ENCODE measurements at places on chromosomes 1 and 21.
A peak's percentile ranks its signal among the peaks of the same experiment; 100 is the strongest.

DNA sequence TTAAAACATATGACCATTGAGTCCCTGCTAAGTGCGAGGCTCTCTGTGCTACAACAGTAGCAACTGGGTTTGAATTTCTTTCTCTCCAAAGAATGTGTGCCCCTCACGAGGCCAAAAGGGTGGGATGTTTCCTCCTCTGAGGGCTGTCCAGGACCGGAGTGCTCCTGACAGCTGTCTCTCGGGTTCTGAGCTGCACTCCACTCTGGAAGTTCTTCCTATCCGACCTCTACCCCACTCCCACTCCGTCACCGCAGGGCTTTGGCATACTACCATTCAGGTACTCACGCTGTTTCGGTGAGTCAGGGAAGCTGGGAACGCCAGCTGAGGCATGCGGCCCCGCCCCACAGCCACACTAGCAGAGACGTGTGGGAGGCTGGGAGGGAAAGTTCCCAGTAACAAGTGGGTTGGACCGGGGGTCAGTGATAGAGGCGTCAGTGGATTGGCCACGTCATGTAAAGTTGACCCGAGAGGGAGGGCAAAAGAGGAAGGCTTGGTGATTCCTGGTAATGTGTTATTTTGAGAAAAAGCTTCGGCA is 705 bp upstream of the SLC50A1 start:
- peak; percentile 89 for DNase-seq

DNA sequence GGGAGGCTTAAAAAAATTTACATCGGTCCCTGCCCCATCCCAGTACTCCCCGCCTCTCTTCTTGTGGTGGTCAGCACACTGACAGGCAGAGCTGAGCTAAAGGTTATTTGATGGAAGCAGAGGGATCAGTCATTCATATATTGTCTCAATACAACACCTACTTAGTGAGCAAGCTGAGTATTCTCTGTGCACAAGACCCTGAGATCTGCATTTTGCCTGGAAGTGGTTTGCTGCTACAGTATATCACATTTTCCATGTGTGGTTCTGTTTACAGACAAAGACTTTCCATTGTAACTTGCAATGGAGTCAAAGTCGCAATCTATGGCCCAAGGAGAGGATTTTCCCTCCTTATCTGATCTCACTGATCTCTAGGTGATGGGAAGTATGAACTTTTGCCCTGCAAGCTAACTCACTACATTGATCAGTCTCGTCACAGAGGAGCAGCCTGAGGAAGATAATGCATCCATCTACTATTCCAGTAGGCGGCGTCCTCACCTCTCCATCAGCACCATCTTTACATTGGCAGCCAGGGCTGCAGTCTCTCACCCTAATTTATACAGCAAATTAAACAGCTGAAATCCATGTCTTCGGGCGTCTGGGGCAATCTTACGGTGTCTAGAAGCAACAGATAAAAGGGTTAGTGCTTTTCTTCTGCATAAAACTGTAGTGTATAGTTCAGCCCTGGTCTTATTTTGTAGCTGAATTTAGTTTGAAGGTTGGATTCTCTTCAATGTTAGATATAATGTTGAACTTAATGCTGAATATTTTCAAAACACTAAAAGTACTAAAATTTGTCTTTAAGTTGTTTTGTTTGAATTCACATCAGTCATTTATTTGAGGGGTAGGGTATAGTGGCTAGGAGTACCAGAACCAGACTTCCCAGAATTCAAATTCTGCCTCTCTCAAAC is 3.2 kb upstream of the TRAF5 start:
- peak; percentile 61 for DNase-seq

DNA sequence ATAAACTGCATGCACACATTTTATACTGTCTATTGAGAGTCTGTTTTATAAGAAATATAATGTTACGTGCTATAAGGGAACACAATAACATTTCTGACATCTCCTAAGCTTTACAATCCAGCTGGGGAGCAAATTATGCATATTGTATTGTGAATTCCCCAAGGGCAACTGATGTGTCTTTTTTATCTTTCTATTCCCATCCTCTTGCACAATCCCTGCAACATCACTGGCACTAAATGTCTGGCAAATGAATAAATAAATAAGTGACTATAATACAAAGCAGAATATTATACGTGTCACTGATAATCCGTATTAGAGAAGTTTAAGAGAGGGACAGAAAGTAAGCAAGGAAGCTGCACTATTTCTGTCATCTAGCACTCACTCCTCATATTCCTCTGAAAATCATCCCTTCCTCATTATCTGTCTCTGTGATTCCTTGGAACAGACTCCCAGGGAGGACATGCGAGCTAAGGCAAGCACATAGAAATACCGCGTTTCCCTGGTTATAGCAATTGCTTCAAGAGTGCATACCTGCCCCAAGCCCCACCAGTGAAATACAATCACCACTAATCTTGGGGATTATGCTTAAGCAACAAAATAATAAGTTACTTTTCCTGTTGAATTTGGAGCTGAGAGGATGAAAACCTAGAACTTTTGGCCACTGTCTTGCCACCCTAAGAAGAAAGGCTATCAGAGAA is 205.4 kb downstream of the SMYD3 start:
- no peak for DNase-seq

- no peak for DNase-seq
Observed at GRCh38 chr1:19349999-19350398, 37.9 kb downstream of the SLC66A1 start.

DNA sequence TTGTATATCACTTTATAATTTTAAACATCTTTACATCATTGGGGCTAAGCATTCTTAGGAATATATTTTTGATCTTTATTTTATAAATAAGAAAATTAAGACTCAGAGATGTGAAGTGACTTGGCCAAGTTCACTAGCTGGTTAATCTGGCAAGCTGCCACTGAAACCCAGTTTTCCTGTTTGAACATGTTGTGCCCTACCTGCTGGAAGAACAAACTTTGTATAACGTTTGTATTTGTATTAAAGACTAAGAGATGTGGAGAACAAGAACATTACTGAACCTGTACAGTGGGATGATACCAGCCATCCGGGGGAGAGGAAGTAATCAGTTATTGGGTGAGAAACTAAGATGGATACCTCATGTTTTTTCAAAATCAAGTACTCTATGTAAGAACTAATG is 77.2 kb upstream of the SIPA1L2 start:
- no peak for DNase-seq

DNA sequence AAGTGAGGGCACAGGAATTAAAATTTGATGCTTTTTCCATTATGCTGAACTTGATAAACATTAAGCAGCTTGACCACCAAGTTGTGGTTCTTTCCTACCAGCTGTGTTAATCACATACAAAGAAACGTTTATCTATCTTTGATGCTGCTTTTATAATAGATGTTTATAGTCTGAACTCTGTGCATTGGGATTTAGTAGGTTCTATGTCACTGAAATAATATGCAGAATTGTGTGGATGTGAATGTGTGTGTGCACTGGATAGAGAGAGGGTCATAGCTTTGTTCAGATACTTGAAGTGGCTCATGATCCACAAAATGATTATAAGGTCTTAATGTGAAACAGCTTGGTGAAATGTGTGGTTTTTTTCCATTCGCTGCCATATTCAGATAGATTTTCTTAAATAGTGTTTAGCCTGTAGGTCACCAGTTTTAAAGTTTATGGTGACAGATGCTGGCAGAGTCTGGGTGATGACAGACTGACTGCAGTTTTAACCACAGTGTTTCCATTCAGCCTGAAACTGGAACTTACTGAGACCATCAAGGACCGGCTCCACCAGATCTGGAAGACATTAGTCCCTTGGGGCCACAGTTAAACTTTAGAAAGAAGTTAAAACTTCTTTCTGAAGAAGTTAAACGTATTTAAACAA is 10.2 kb downstream of the DDI2 start:
- DNase-seq, result peak; percentile 56

DNA sequence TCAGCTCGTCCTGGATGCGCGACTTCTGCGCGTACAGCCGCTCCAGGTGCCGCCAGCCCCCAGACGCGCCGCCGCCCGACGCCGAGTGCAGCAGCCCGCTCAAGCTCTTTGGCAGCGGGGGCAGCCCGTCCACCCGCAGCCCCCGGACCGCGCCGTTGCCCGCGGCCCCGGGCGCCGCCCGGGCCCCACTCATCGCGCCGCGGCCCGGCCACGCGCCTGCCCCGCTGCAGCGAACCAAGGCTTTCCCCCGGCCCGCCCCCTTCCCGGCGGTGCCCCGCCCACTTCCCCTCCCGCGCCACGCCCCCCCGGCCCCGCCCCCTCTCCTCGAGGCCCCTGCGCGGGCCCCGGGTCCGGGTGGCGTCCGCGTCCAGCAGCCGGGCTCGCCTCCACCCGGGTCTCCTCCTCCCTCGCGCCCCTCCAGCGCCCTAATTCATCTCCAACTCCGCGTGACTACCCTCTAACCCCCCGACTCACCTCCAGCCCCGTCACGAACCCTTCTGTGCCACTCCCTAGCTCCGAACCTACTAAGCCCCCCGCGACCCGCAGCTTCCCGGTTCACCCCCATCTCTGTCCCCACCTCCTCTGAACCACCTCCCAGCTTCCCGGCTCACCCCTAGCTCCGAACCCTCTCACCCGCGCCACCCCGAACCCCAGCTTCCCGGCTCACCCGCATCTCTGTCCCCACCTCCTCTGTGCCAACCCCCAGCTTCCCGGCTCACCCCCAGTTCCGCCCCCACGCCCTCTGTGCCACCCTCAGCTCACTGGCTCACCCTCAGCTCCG is at the start of gene FAM89A:
Gene FAM89A, minus strand, starts transcription at position 236 of the 781 bp plus-strand sequence. Its CDS starts 43 bp downstream, at position 193.
- peak; percentile 40 for DNase-seq

- no peak for DNase-seq
Observed at GRCh38 chr1:184116287-184116686, 64.8 kb downstream of the TSEN15 start.

- DNase-seq, result peak; percentile 12
Observed at GRCh38 chr1:44076066-44076465, 42.6 kb upstream of the KLF17 start.

GRCh38 chr1:14894811-14895560 is 258.6 kb upstream of the TMEM51 start:
- DNase-seq, result no peak

- DNase-seq, result no peak
Observed at GRCh38 chr21:14814282-14814681, 250.5 kb downstream of the NRIP1 start.

DNA sequence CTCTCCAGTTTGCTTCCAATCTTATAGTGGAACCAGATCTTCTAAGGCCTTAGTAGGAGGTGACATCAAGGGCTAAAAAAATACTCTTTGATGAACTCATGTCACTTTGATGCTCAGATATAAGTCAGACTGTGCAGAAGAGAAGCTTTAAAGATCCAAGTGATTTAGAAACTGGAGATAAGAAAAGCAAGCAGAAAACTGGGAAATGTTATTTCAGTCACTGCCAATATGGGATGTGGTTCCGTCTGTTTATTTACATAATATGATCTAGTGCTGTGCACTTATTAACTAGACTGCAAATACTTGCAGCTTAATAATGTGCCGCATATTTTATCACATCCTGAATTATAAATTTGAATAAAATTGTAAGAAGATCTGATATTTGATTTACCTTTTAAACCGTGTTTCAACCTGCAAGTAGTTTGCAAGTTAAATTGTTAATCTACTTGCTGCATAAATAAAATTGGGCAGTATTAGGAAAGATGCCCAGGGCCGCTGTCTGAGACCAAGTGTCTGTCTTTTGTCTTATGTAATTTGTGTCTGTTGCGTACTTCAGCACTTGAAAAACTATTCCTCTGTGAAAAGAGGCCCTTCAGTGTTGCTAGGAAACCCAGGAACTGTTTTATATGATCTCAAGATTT is 29.6 kb downstream of the CXADR start:
- no peak for DNase-seq

- DNase-seq, result no peak
Observed at GRCh38 chr1:160835751-160836150, 26.9 kb downstream of the CD244 start.

DNA sequence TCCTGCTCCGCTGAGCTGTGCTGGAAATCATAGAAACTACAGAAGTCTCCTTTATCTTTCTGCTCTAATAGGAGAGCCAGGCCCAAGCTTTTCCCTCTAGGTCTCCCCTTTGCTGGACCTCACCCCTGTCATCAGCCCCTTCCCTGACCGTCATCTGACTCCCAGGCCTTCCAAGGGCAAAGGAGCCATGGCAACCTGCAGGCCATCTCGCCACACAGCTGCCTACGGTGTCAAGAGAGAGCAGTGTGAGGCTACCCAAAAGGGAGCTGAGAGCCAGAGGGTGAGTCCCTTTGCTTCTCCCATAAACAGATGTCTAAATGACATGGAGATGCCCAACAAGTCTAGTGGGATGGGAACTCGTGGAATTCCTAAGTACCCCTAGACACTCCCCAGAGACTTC is 37.6 kb upstream of the DIPK1A start:
- no peak for DNase-seq

DNA sequence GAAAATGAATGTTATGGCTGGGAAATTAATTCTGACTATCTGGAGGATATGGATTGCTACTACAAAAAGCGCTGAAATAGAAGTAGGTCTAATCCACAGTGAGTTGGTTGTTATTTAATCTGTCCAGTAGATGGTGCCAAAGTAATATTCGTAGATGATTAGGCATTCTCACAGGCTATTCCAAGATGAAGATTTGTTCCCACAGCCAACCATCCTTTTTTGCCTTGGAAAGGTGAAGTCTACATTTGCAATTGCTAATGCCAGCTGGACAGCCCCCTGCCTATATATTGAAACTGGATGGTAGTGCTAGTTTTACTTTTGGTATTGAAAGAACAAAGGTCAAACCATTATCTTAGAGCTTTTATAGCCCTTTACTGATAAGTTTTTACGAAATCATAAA is 43.8 kb downstream of the RBM11 start:
- peak; percentile 35 for DNase-seq

DNA sequence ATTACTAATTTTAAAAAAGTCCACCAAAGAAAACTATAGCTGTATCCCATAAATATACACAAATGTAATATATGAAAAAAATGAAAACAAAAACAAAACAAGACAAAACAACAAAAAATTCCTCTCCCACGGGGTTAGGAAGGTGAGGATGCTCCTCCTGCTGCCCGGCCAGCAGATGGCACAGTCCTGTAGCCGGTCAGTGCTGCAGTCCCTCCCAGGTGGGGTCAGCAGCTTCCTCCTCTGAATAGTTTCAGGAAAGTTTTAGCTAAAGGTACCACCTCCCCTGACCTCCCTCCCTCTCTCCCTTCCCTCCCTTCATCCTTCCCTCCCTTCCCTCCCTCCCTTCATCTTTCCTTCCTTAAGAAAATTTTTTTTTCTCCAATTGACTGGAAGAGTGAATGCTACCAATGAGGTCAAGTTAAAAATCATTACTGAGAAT is 67.8 kb upstream of the BCL10 start:
- DNase-seq, result peak; percentile 46

GRCh38 chr21:42019101-42019605 is 9.0 kb upstream of the ZBTB21 start:
- no peak for DNase-seq

GRCh38 chr21:35195232-35195631 is 146.1 kb upstream of the RUNX1 start:
- no peak for DNase-seq

DNA sequence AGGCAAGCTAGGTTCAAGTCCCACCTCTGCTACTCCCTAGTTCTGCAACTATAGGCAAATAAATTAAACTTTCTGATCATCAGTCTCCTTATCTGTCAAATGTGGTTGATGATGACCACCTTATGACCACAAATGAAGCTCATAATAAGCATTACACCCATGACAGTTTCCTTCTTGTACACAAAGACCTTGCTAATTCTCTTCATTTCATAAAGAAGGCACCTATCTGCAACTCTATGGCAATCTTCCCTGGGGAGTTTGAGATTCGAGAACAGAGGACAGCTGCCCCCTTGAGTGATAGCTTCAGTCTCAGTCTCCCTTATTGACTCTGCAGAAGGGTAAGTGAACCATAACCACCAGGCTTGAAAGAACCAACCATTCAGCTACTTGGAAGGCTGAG is 503.1 kb upstream of the DAB1 start:
- DNase-seq, result no peak

GRCh38 chr1:209383422-209383821 is 200.1 kb upstream of the CAMK1G start:
- DNase-seq, result no peak
